ENCODE measurements at places on chromosomes 16 and 17. TPM values are rescaled to one million over a fixed set of nuclear protein-coding genes. Genes with fewer than 3 reads are reported as not detected.

- no peak for DNase-seq
Measured at GRCh38 chr17:59366773-59367656, 35.6 kb downstream of the YPEL2 start.

GRCh38 chr16:9054460-9054859 is 37.0 kb upstream of the HAPSTR1 start:
- DNase-seq, result no peak

DNA sequence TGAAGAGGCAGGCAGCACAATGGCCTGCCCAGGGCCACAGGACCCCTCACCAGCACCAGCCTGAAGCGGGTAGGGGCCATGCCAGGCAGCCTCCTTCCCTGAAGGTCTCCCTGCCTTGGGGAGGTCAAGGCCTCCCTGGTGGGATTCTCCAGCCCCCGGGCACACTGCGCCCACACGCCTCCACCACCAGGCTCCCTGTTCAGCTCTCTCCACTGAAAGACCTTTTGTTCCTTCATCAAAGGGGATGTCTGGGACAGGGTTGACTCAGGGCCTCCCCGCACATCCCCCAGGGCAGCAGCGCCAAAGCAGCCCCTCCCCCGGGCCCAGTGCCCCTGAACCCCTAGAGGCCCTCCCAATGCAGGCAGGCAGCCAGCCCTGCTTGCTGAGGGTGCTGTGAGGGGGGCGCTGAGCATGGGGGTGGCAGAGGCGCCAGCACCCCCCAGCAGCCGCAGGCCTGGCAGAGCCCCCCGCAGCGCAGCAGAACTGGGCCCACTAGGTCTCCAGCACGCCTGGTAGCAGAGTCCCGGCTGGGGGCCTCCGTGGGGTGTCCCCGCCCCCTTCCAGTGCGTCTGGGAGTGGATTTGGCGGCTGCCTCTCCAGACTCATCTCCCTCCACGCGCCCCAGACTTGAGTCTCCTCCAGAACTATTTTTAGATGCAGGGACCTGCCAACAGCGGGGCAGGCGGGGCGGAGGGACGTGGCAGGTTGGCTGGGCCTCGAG is 13.1 kb downstream of the BCAR1 start:
- DNase-seq, result no peak

The KIFC3 gene
- total RNA-seq, result 196 TPM

DNA sequence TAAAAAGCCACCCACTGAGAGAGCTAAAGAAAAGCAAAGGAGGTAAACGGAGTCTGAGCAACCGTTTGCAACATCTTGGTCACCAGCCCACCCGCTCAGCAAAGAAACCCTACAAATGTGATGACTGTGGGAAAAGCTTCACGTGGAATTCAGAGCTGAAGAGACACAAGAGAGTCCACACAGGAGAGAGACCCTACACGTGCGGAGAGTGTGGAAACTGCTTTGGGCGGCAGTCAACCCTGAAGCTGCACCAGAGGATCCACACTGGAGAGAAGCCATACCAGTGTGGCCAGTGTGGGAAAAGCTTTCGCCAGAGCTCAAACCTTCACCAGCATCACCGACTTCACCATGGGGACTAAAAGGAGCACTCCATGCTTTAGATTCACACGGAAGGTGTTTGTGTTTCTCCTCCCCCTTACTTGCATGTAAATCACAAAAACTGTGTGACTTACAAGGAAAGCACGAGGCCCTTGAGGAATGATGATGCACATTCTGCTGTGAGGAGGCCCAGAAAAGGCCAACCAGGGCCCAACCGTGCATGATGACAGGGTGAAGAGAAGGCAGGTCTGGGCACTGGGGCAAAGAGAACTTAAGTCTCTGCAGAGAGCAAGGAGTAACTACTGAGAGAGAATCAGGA is 7.7 kb downstream of the ZNF174 start:
- DNase-seq, result no peak

- DNase-seq, result no peak
Measured at GRCh38 chr16:2009164-2009711, 383 bp downstream of the ZNF598 start.

DNA sequence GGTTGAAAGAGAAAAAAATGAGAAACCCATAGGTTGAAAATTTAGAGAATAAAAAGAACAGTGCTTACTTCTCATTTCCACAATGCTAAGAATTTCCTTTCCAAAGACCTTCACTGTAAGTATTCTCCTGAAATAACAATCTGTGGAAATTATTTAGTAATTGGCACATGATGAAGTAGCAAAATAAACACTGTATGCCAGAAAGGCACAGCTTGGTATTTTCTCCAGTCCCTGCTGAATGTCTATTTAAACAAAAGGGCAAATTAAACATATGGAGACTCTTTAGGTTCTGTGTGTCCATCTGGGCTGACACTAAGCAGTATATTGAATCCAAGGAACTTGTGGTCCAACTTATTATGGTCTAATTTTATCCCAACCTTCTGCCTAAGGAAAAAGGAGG is 46.1 kb downstream of the CHCT1 start:
- no peak for DNase-seq

The TBX4 gene
- total RNA-seq, result not detected

GRCh38 chr17:46777943-46778915 is 40.3 kb downstream of the WNT3 start:
- DNase-seq, result no peak

DNA sequence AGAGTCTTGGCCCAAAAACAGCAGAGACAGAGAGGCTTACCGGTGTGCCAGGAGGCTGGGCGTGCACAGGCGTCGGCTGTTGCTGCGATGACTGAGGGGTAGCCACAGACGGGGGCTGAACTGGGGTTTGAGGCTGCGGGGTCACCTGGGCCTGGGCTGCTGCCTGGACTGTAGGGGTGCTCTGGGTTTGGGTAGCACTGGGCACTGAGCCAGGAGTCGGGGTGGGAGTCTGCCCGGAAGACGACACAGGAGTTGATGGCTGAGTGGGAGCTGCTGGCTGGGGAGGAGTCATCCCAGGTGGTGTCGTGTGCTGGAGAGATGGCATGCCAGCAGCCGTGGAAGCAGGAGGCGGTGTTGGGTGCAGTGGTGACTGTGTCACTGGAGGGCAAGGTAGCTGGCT is 53.2 kb upstream of the TRAP1 start:
- DNase-seq, result no peak

DNA sequence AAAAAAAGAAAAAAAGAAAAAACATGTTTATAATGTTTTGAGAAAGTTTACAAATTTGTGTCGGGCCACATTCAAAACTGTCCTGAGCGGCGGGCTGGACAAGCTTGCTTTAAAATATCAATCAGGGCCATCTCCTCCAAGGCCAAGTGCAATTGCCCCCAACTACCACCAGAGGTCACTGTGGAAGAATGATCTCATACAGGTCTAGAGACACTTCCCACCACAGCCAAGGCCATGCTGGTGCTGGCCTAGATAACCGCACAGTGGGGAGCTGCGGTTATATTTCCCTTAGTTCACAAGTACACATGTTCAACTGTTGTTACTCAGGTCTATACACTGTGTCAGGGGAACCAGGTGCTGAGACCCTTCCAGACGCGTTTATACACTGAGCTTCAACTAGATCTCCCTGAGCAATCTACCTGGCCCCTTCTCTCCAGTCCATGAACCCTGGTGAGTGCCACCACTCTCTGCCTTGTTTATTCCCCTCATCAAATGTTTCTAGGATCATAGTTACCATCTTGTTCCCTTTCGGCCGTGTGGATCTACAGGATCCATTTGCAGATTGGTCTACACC is 83.8 kb upstream of the CCL2 start:
- no peak for DNase-seq

DNA sequence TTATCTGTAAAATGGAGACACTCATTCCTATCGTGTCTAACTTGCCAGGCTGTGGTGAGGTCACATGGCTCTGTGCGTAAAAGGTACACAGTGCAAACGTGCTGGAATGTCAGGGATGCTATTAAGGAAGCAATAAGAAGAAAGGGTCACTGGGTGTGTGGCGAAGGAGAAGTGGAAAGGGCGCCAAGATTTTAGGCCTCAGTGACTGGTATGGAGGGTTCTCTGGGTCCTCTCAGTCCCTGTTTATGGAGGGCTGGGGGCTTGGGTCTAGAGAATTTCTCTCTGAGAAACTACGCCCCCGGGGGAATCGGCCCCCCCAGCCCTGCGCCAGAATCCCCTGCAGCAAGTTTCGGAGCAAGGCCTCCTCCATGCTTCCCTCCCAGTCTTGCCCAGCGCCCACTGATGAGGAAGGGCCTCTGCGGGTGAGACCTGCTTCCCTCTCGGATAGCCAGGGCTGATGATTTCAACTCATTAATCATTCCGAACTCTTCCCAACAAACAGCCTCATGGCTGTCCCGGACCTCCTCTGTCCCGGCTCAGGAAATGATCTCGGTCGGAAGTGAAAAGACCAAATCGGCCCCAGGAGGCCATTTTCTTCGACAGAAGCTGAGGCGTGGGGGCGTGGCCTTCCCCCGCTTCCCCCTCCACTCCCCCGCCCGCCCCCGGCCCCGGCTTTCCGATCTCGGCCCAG is 1.2 kb upstream of the HEXIM1 start:
- no peak for DNase-seq

- DNase-seq, result no peak
Measured at GRCh38 chr16:74450236-74450635, 29.0 kb upstream of the CLEC18B start.

DNA sequence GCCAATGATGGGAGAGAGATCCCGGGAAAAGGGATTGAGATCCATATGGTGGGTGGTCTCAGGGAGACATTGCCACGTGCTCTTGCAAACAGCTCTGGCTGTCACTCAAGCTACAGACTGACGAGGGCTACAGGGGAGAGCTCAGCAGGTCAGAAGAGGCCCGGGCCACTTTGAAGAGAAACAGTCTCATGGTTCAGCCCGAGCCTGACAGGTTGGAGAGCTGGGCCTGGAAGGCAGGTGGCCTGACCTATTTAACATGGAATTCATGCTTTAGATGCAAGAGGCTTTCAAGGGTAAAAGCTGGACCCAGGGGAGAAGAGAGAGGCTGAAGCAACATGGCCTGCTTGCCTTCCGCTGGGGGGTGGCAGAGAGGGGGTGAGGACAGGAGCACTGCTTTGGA is 81.0 kb upstream of the BRD7 start:
- DNase-seq, result no peak

The ITGAL gene
- total RNA-seq, result not detected

The C1QL1 gene
- total RNA-seq, result 1.4 TPM

GRCh38 chr16:73997971-73998370 is 298.6 kb upstream of the PSMD7 start:
- DNase-seq, result no peak

DNA sequence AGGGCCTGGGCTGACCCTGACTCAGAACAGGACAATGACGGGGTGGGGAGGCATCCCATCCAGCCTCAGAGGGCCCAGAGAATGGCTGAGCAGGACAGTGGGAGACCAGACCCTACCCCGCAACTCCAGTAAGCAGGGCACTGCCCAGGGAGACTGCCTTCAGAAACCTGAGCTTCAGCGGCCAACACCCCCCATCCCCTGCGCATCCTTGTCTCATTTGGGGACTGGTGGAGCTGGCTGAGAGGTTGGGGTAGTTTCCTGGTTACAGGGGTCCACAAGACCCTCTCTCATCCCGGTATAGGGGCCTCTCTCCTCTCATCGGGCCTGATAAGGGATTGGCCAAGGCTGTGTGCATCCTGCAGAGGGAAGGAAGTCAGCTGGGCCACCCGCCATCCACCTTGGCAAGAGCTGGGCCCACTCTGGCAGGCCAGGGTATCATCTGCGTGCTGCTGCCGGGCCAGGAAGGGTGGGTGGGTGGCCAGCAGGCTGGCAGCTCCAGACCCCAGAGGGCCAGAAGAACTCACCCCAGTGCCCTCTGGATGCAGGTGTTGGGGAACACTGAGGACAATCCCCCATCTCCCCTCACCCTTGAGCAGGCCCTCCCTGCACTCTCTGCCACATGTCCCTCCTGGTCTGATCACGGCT is 229.1 kb downstream of the KATNIP start:
- DNase-seq, result no peak

GRCh38 chr16:13136901-13137300 is 235.5 kb downstream of the SHISA9 start:
- DNase-seq, result no peak

GRCh38 chr16:46748775-46749705 is 896 bp upstream of the MYLK3 start:
- no peak for DNase-seq

The ZKSCAN2 gene
- total RNA-seq, result 9.1 TPM

DNA sequence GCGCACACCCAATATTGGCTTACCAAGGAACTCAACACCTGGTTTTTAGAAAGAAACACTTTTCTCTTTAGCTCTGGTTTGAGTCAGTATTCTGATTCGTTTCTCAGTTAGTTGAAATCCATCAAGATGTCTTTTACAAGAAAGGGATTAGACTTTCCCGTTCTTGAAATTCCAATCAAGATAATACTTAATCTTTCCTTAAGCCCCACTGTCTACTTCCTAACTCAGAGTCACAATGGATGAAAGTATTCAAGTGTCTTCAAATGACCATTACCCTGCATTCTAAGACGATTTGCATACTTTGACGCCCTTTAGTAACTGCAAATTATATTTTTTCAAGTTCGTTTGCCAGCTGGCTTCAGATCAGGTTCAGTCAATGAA is 189.8 kb downstream of the USP22 start:
- DNase-seq, result no peak

- DNase-seq, result no peak
Measured at GRCh38 chr17:37068266-37068665, 119.5 kb downstream of the AATF start.

DNA sequence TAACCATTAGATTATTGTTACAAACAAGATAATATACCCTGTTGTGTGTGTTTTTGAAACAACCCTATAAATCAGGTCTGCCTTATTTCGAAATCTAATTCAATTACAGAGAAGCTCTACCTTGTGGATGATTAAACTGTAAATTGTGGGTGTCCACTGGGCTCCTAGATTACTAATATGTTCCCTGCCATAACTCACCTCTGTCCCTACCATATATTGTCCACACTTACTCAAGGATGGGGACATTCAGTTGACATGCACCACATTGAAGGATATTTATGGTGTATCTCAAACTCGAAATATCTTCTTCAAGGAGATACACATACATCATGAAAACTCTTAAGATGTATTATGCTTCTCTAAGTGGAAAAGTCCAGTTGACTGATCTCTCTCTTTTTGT is 617.6 kb upstream of the EEF2KMT start:
- no peak for DNase-seq

DNA sequence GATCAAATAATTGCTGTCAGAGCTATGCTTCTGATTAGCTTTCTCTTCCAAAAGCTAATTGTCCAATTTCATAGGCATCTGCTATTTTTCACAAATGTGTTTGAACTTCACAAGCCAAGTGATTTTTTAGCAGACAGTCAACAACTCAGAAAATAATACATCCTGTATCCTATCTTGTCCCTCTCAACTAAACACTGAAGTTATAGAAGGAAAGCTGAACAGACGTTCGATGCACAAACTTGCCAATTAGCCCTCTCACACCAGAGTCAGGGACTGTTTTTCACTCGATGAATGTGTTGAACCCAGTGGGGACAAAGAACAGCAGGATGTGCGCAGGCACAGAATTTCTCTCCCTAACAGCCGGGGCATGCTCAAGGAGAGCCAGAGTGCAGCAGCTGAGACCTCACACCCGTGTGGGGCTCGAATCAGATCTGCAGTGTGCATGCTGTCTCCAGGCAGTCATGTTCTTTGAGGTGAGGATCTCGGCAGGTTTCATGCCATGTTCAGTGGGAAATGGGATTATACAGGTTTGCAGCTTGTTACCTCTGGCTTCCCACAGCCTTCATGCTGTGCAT is 246.7 kb upstream of the SDK2 start:
- DNase-seq, result no peak

- DNase-seq, result no peak
Measured at GRCh38 chr16:69773260-69773947, 11.3 kb downstream of the WWP2 start.

The FMNL1 gene
- total RNA-seq, result 2.8 TPM

- DNase-seq, result no peak
Measured at GRCh38 chr17:57730026-57730701, 14.9 kb downstream of the CCDC182 start.

GRCh38 chr16:7839568-7839967 is 506.9 kb downstream of the RBFOX1 start:
- DNase-seq, result no peak

The KDM6B gene
- 53.7 TPM for total RNA-seq

Data from osteocyte (in vitro differentiated cells).